ENCODE measurements at places on chromosomes 16 and 17. TPM values are rescaled to one million over a fixed set of nuclear protein-coding genes. Genes with fewer than 3 reads are reported as not detected.

The SSTR5 gene
- total RNA-seq = not detected

The ACSM2A gene
- not detected for total RNA-seq

The RAB11FIP4 gene
- total RNA-seq = 15.2 TPM

DNA sequence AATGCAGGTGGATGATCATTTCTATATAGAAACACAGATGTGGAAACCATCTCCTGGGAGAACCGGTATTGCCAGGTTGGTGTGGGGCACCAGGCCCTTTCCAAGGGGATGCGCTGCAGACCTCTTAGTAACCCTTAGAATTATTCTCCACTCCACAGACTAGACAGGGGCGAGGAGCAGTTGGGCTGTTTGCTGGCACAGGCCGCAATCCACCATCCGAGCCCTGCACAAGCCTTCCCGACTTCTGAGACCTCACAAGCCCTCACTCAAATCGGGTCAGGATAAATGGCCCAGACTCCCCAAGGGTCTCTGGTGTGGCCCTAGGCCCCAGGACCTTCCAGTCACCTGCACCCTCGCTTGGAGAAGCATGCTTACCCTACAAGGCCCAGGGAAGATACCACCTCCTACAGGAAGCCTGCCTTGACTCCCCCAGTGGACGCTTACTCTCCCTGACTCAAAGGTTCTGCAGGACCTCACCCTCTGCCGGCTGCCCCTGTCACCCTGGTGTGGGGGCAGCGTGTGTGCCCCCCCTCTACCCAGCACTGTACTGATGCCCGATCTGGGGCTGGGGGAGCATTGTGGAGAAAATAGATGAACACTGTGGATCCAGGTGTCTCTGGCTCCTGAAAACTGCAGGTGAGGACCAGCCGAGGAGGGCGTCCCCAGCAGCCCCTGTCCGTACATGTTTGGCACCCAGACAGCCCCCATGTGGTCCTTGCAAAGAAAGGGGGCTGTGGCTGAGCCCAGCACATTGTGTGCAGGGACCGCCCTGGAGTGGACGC, 49.8 kb upstream of the ACSF3 start:
- DNase-seq = no peak

DNA sequence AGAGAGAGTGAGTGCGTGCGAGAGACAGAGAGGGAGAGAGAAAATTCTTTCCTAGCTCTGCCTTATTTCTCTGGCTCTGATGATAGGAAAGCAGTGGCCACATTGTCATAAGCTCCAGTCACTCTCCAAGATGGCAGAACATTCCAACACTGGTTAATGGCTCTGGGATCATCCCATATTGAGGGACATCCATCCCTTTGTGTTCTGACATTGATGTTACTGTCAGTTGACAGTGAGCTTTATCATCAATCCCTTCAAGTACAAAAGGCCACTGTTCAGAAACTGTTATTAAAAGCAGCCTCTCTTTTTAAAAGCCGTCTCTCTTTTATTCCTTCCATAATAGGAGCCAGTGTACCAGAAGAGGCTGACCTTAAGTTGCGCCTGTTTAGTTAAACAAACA, 1084.9 kb upstream of the RBFOX1 start:
- no peak for DNase-seq

DNA sequence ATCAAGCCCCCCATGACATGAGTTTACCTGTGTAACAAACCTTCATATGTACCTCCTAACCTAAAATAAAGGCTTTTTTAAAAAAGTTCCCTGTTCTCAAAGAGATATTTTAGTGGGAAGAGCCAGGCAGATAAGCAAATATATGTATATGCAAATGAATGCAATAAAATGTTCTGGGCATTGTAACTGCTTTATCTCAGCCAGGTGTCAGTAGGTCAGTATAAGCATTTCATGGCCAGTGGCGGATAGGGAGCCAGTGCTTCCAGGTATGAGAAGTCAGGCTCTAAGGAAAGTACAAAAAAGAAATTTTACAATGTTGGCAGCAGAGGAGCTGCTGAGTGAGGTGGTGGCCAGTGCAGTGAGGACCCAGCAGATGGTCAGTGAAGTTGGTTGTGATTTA, 53.9 kb downstream of the TNRC6C start:
- no peak for DNase-seq

- DNase-seq = peak; percentile 32
Observed at GRCh38 chr17:77332034-77332971, 191.5 kb downstream of the SEC14L1 start.

- no peak for DNase-seq
Observed at GRCh38 chr16:63496282-63496681, 1460.0 kb upstream of the CDH8 start.

GRCh38 chr16:89176147-89176690, 4.7 kb downstream of the CDH15 start:
- no peak for DNase-seq

DNA sequence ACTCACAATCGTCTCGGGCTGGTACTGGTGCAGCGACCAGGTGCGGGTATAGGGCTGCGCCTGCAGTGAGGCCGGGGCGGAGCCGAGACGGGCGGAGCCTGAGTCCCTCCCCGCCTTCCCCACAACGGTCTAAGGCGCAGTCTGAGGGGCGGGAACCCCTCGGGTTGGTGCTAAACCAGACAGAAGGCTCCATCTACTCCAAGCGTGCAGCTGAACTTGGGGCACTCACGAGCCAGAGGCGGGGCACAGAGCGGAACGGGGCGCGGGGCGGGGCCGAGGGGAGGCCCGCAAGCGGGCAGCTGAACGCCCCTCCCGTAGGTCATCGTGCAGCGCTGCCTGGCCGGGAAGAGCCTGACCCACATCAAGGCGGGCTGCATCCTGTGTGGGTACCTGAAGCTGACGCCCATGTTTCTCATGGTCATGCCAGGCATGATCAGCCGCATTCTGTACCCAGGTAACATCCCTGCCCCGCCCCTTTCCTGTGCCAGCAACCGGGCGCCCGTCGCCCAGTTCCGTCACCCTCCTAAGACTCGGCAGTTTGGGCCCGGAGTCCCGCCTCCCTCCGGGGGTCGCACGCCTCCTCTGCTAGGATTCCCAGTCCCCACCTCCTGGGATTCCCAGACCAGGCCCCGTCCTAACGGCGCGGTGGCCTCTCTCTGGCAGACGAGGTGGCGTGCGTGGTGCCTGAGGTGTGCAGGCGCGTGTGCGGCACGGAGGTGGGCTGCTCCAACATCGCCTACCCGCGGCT, 5.0 kb downstream of the SLC5A2 start:
- peak; percentile 94 for DNase-seq
